ENCODE measurements at places on chromosomes 7 and 10.

DNA sequence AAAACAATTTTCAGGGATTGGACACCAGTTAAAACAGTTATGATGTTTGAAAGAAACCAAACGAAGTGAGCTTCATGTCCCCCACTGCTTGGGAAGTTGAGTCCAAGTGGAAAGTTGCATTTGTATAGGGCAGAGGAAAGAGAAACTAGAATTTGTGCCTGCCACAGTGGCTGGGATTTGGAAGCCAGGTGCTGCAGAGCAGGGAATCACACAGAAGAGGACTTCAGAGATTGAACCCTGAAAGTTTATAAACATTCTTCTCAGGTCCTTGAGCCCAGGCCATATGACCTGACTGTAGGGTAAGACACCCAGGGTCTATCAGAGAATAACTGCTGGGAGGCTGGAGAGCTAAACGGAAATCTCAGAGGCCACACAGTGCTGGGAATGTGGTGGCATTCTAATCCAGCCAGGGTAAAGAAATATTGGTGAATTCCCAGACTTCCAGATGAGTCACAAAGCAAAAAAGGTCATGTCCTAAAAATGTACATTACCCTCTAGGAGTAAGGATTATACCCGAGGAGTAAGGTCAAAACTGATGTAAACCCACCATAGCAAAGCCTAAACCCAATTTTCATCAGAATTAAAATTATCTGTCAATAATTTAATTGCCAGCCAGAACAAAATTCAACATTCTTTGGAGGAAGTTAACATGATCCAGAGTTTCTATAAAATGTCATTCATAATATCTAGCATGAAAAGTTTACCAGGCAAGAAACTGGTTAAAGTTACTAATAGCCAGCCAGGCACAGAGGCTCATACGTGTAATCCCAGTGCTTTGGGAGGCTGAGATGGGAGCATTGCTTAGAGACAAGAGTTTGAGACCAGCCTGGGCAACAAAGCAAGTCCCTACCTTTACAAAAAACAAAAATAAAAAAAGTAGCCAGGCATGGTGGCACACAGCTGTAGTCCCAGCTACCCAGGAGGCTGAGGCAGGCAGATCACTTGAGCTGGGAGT, 31.2 kb downstream of the TOMM7 start:
- peak; percentile 78 for DNase-seq

DNA sequence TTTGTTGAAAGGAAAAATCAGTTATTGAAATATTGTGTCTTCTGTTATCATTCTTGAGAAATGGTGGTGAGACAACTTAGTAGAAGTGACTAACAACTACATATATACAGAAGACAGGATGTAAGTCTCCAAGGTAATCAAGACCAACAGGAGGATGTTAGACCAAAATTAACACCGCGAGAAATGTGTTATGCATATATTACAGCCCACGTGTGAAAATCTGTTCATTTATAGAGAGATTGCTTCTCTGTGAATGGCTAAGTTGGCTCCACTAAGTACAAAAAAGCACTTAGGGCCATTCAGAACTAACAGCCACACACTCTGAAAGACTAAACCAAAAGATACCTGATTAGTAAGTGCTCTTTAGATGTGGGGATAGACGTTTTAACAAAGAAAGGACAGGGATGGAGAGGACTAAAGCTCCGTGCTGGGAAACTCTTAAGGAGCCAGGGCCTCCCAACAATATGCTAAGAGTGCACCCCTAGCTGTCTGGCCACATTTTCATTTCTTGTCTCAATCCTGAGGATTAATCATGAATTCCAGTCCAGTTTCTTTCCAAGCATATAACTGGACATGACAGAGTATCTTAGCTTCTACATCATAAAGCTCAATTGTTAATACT, 26.5 kb downstream of the HDAC9 start:
- no peak for DNase-seq

- DNase-seq, result no peak
These were observed 755.2 kb upstream of the SORCS1 start for GRCh38 chr10:107919626-107920235.

- DNase-seq, result no peak
These were observed 4.3 kb upstream of the JAKMIP3 start for GRCh38 chr10:132061465-132061864.

- DNase-seq, result no peak
These were observed 37.0 kb upstream of the ZMIZ1 start for GRCh38 chr10:79031723-79032122.

- DNase-seq, result no peak
These were observed 57.5 kb downstream of the CAMK1D start for GRCh38 chr10:12406764-12407400.

DNA sequence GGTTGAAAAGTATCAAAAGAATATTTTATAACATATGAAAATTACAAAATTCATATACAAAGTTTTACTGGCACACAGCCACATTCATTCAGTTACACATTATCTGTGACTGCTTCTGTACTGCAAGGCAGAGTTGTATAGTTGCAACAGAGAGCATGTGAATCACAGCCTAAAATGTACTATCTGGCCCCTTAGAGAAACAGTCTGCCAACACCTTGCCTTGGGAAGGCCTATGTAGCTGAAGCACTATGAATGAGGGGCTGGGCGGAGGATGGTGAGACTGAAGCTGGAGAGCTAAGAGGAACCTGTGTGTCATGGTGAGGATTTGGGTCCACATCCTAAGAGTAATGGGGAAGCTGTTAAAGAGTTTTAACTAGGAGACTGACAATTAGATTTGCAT, 35.7 kb downstream of the PDZD8 start:
- no peak for DNase-seq

- no peak for DNase-seq
These were observed 39.8 kb upstream of the ARL4A start for GRCh38 chr7:12647364-12648219.

DNA sequence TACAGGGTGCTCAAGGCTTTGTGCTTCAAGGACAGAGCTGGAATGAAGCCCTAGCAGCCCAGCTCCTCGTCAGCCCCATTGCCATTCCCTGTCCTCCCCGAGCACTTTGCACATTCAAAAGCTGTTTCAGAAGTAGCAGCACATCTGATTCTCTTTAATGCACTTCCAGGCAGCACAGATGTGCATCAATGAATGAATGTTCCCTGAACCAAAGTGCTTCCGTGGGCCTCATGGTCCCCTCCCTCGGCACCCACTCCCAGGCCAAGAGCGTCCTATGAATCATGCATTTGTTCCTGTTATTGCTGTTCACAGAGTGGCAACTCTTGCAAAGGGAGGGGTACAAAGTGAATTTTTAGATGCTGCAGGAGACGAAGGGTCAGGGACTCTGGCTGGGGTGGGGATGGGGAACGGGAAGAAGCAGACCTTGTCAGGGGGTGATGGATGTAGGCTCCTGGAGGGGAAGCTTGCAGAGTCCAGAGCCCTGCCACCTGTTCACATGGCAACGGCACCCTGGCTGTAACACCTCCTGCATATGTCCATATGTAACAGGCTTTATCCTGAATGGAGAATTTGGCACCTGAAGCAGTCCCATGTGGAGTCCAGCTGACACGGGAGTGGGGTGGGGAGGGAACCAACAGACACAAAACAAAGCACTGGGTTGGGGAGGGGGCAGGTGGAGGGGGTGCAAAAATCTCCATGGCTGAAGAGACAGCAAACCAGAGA, 62.2 kb upstream of the BAIAP2L1 start:
- no peak for DNase-seq

- DNase-seq, result no peak
These were observed 21.8 kb downstream of the STN1 start for GRCh38 chr10:103896225-103896624.

GRCh38 chr7:116505278-116505677, 5.7 kb downstream of the CAV2 start:
- DNase-seq, result no peak

- no peak for DNase-seq
These were observed 109.3 kb upstream of the ANK3 start for GRCh38 chr10:60498985-60499384.

- DNase-seq, result no peak
These were observed 14.7 kb downstream of the AOC1 start for GRCh38 chr7:150866932-150867564.

DNA sequence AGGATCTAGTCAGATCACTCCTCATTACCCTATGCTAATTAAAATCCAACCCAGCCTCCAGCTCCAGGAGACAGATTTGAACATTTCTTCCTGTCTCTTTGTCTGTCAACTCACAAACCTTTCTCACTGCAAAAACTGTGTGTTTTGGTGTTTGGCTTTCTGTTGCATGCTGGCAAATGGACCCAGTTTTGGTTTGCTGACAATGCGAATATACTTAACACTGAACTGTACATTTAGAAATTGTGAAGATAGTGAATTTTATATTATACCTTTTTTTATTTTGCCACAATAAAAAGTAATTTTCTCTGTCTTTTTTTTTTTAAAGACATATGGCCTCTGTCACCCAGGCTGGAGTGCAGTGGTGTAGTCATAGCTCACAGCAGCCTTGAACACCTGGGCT, 18.3 kb upstream of the TNPO3 start:
- no peak for DNase-seq

DNA sequence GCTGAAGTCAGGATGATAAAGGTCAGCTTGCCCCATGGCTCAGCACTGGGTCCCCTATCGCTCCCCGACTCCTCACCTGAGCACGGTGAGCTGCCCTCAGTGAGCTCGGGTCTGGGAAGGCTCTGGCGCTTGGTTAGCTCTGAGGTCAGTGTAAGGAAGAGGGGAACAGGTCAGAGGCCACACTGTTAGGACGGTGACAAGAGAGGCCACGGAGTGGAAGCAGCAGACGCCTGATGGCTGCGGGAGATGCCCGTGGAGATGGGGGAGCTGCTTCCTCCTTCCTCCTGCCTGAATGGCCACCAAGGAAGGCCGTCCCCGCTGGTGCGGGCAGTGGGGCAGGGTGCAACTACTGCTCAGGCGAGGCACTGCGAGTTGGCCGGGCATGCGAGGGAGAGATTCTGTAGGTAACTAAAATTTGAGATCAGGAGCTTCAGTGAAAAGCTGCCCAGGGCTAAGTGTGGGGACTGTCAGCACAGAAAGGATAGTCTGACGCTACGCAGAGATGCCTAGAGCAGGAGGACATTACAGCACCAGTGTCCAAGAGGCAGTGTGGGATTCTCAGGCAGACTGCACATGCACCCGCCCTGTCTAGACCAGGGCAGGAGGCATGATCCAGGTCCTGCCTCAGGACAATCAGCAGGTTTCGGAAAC, 231.3 kb upstream of the GRB10 start:
- DNase-seq, result peak; percentile 21

GRCh38 chr7:25095516-25096345, 29.3 kb downstream of the CYCS start:
- DNase-seq, result no peak

DNA sequence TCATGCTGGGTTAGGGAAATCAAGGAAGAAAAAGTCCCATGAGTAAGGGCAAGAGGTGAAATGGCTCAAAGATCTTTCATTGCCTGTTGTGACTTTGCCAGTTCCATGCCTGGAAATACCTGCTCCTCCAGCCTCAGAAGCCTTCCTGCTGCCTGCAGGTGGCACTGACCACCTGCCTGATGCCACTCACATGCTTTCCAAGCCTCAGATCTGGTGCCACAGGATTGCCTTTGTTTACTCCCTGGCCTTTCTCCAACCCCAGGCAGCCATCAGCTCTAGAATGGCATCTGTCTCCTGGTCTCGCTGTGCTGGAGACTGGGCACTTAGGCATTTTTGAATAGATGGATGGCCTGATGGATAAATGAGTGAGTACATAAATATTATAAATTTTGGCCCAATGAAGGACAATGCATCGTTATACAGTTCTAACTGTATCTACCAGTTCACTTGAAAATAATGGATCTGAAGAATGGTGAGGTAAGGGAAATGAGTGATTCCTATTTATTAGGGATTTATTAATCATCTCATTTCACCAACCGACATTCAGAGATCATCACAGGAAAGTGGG, 657.2 kb downstream of the INHBA start:
- no peak for DNase-seq

DNA sequence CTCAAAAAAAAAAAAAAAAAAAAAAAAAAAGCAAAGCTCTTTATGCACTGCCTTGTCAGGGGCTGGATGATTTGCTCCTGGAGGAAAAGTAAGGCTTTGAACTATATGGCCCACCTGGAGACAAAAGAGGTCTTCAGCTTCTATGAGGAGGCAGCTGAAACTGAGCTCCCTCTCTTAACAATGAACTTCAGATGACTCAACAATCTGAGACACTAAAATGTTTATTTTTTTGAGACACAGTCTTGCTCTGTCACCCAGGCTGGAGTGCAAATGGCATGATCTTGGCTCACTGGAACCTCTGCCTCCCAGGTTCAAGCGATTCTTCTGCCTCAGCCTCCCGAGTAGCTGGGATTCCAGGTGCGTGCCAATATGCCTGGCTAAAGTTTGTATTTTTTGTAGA, 36.7 kb downstream of the RAB19 start:
- no peak for DNase-seq

- no peak for DNase-seq
These were observed 152.3 kb upstream of the LANCL2 start for GRCh38 chr7:55212838-55213237.

DNA sequence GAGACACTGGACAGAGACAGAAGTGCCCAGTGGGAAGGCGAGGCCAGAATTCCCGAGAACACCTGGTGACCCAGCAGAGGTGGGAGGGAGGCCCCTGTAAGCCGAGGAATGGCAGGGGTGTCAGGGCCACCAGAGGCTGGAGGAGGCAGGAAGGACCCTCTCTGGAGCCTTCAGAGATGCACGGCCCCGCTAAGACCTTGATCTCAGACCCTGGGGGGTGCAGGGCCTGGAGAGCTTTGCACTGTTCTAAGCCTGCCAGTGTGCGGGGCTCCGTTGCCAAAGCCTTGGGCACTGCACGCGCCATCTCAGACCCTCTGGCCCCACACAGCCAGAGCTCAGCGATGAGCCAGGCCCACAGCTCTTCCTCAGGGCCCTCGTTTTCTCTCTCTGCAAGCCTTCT, 557.1 kb downstream of the PTPRN2 start:
- no peak for DNase-seq

DNA sequence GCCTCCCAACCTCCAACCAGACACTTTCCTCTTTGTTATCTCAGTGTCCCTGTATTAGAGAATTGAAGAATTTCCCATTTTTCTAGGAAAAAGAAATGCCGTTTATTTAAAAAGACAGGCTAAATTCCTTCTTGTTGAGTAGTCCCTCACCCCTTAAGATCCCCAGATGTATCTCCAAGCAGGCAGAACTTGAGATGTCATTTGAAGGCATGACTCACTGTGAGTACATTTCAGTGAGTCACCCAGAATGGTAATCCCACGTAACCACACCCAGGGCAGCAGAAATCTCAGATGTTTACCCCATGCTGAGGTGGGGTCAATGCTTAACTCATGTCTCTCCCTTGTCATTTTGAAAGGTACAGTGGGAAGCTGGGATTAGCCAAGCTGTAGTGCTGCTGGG, 4.4 kb downstream of the ZNF655 start:
- peak; percentile 92 for DNase-seq

- DNase-seq, result no peak
These were observed 562 bp upstream of the ADGRA1 start for GRCh38 chr10:133087045-133087678.

DNA sequence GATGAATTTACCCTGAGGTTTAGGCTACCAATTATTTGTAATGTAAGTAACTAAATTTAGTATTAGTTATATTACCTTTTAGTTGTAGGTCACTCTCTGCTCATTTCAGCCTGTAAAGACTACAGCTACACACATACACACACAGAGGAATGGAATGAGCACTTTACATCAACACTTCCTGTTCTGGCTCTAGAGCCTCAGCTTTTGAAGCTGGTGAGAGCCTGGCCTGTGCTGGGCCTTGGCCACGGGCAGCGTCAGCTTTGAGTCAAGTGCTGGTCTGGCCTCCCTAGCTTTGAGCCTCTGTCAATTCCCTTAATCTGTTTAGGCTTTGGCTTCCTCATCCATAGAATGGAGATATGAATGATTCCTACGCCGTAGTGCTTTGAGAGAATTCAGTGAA, 141.7 kb downstream of the EGFR start:
- peak; percentile 93 for DNase-seq
